ENCODE measurements at places on chromosomes 1 and 21. TPM values are rescaled to one million over a fixed set of nuclear protein-coding genes. Genes with fewer than 3 reads are reported as not detected.

DNA sequence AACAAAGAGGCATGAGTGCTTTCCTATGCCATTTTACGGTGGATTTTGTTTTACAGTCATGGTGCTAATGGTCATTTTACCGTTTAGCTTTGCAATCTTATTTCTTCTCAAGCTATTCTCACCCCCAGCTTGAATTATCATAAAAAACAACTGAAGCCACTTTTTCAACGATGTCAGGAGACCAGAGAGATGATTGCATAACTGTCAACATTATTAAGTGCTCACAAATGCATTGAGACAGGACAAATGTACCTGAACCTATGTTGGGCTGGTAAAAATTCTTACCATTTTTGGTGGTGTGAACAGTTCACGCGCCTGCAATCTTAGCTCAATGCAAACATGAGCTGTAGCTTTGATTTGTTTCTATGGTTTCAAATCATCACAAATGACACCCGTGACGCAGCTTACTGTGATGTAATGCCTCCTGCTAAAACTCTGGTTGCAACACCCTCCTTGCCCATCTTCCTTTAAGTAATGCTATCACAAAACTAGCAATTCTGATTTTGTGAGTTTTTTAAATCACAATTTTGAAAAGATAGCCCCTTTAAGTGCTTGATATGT lies 104.4 kb downstream of the UCHL5 start:
- peak; percentile 31 for DNase-seq

GRCh38 chr1:42730988-42731387 lies 9.0 kb downstream of the CLDN19 start:
- DNase-seq: no peak

GRCh38 chr1:156549390-156549789 lies 23.0 kb downstream of the IQGAP3 start:
- no peak for DNase-seq

DNA sequence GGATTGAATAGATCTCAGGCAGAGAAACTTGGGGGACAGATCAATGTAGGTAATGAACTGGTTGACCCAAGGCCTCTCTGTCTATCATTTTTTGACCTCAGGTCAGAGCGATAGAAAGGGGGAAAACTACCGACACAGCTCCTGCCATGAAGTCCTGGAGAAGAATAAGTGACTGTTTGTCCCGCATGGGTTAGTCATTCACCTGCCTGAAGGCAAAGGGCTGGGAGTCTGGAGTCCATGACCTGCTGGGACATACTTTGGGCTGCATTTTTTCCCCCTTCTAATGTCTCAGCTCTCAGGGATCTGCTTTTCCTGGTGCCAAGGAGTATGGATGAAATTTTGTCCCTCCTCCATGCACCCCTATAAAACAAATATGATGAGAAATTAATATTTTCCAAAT lies 1.6 kb upstream of the ROR1 start:
- no peak for DNase-seq

- no peak for DNase-seq
Observed at GRCh38 chr1:245418077-245418476, 263.3 kb downstream of the KIF26B start.

GRCh38 chr1:81477710-81478109 lies 323.0 kb upstream of the ADGRL2 start:
- no peak for DNase-seq

DNA sequence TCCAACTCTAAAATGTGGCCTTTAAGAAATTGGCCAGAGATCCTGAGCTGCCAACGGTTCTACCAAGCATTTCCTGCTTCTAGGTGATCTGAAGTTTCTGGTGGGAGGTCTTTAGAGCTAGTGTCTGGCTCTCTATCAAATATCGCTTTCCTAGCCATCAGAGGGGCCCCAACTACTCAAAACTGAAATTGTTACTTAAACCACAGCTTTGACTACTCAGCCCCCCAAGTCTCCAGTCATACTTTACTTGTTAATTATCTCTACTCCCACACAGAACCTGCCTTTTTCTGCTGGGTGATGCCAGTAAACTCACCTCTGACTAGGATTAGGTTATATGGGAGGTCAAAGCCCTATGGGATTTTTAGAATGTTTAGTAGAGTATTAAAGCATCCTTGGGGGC lies 95.1 kb downstream of the FASLG start:
- DNase-seq: no peak

- no peak for DNase-seq
Observed at GRCh38 chr1:39490596-39491145, 765 bp upstream of the BMP8A start.

DNA sequence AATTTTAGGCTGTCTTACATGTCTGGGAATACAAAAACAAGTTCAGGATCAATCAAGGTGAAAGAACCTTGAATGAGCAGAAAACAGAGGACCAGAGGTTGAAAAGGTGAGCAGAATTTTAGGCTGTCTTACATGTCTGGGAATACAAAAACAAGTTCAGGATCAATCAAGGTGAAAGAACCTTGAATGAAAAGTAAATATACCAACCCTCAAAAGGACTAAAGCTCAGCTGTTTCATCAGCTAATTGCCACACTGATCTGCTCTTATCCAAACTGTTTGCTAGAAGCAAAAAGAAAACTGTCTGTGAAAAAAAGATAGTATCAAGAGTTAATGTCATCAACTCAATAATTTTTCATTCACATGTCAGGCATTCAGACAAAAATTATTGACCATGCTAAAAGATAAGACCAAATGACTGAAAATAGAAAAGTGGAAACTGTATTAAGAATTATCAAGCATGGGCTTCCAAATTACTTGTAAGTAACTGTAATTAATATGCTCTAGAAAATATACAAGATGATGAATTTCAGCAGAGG lies 69.2 kb downstream of the LTN1 start:
- no peak for DNase-seq

GRCh38 chr1:99264201-99265021 lies at the start of gene PLPPR4:
PLPPR4 (plus strand) TSS chr1:99264492; CDS start chr1:99264594, 102 bp downstream.
- DNase-seq: peak; percentile 49

DNA sequence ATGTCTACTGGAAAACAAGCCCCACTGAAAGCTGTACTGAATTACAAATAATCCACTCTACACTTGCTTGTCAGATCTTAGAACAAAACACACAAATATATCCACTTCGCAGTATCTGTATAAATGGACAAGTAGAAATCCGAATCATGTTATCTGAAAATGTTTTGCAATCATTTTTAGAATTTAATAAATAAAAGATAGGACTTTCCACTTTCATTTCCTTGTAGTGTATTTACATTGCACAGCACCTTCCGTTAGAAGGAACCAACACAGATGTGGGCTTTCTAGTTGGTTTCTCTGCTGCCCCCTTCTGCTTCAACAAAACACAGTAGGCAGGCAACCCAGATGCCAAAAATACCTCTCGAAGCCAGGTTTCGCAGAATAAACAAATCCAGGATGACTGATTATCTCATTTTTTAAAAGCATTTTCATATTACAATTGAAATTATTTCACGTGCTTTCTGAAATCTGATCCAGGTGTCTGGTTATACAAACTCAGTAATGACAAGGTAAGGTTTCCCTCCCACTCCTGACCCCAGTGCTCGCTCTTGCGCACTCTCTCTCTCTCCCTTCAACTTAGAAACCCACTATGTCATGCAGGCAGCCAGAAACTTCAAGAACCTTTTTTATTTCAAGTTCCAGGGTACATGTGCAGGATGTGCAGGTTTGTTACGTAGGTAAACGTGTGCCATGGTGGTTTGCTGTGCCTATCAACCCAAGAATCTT lies 389.9 kb downstream of the SMYD3 start:
- no peak for DNase-seq

- DNase-seq: no peak
Observed at GRCh38 chr1:44929531-44929930, 56.9 kb downstream of the EIF2B3 start.

DNA sequence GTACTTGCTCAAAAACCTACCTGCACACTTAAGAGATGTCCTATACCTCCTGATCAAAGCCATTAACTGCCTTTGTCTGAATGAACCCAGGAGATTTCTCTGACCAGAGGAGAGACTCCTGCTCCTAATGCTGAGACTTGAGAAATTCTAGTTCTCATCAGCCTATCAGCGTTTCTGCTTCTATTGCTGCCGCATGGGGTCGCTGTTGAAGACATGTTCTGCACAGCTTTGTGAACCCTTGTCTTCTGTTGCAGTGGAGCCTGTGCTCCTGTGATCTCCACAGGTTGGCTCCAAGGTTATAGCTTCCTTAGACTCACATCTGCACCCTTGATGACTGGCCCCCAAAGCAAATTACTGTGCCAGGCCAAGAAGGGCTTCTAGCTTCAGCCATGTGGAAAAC lies 40.2 kb downstream of the EDN2 start:
- DNase-seq: no peak

DNA sequence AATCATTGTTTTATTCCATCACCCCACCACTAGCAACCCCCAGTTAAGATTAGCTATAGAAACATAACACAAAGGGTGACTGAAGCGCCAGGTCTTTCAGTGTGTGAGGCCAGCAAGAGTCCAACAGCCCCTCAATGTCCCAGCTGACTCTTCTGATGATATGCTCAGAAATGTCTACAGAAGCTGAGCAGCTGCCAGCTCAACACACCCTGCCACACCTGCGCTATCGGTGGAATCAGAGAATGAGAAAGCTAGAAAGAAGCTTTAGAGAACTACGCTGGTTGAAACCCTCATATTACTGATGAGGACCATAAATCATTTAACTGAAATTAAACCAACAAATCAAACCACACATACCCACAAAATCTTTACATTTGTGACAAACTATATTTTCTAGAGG lies 116.2 kb downstream of the SLC45A1 start:
- DNase-seq: no peak

DNA sequence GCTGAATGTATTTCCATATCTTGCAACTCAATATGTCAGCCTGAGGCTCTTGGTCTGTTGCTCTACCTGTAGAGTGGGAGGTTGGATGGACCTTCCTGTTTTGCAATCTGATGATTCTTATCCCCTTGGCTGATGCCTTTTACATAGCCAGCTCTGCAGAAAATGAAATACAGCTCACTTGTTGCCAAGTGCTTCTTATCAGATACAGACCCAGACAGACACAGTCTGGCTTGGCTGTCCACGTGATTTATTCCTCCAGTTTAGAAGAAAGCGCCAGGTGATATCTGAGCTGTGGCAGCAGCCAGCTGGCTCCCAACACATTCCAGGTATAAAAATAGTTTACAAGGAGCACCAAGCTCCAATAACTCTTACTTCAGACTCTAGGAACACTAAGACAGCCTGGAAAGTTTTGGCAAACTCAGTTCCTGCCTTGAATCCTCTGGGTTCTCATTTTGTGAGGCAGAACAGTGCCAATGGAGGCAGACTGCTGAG lies 479.2 kb upstream of the USP24 start:
- DNase-seq: no peak

GRCh38 chr1:200240656-200241055 lies 169.2 kb downstream of the ZNF281 start:
- peak; percentile 24 for DNase-seq

DNA sequence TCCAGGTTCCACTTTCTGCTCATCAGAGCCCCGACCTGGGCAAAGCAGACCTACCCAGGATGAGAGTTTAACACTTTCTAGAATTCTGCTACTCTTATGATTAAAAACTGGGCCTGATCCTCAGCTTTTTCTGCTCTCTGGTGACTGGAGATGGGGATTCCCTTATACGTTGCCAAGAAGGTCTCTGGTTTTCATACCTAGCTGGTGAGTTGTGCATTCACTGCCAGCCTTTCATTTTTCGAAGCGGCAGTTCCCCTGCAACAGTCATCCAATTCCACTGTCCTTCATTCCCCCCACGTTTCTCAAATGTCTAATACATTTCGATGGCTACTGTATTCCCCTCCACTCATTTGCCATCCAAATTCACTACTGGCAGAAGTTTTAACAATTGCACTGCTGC lies 135.3 kb downstream of the ADSS2 start:
- no peak for DNase-seq

DNA sequence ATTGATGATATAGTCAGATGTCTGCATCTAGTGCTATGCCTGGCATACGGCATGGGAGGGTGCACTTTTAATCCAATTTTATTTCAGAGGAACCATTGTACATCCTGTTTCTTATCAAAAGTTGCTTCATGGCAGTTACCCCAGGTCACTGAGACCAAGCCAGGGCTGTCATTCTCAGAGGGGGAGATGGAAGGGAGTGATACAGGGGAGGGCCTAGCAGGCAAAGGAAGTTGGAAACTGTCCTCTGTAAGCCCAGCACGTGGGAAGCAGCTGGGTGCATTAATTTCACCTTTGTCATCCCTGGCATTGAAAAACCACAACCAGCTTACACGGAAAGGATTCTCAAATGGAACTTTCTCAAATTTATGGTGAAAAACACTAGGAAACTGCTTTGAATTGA lies 458.7 kb upstream of the ADAMTS5 start:
- no peak for DNase-seq

GRCh38 chr1:65141918-65142317 lies 6.1 kb upstream of the AK4 start:
- DNase-seq: no peak

GRCh38 chr1:66043186-66043585 lies 250.5 kb downstream of the PDE4B start:
- DNase-seq: no peak

GRCh38 chr1:175217721-175218531 lies 25.4 kb upstream of the KIAA0040 start:
- no peak for DNase-seq

- no peak for DNase-seq
Observed at GRCh38 chr1:152182431-152182830, 23.4 kb upstream of the RPTN start.

GRCh38 chr1:84795966-84796600 lies 96.9 kb downstream of the LPAR3 start:
- DNase-seq: no peak

TAL1 gene
- 2.9 TPM for polyA plus RNA-seq

TNNI3K gene
- 93.4 TPM for polyA plus RNA-seq

PRAMEF7 gene
- polyA plus RNA-seq: not detected

ZNF683 gene
- polyA plus RNA-seq: not detected

ORC1 gene
- polyA plus RNA-seq: 0.35 TPM

DUSP23 gene
- polyA plus RNA-seq: 36.6 TPM

XCL2 gene
- not detected for polyA plus RNA-seq

HPCA gene
- polyA plus RNA-seq: not detected

GLIS1 gene
- polyA plus RNA-seq: not detected

ARTN gene
- 0.23 TPM for polyA plus RNA-seq

TPRG1L gene
- polyA plus RNA-seq: 24.2 TPM

MUL1 gene
- polyA plus RNA-seq: 57.3 TPM

LDLRAD1 gene
- polyA plus RNA-seq: not detected

LRRC39 gene
- polyA plus RNA-seq: 181 TPM

FGGY gene
- 9.5 TPM for polyA plus RNA-seq

TMEM200B gene
- 1.5 TPM for polyA plus RNA-seq

KRTAP19-3 gene
- not detected for polyA plus RNA-seq
